ENCODE measurements at places on chromosomes 5 and 9.
A peak's percentile ranks its signal among the peaks of the same experiment; 100 is the strongest.

DNA sequence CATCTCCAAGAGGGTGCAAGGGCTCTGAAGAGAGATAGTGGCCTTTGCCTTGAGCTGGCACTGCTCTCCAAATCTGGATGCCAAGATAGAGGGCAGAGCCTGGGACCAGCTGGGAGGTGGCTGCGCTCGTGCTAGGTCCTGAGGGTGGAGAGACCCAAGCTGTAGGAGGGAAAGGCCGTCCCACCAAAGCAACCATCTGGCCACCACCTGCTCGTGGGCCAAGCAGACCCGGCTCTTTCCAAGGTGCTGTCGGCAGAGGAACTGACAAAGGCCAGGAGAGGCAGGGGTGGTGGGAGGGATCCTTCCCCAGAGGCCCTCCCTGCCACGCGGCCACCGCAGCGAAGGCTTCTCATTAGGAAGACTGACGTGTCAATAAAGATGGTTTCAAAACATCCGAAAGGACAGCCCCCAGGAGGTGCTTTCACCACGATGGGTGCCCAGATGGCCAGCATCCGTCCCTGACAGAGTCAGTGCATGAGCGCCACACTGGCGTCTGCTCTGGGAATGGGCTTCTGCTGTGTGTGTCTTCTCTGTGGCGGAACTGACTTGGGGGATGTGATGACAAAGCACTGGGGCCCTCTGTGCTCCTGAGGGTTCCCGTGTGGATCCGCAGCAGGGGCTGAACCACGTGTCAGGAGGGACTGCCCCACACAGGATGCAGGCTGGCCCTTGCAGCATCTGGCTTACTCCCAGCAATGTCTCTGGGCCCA lies 213.5 kb downstream of the FANCC start:
- DNase-seq, result no peak

DNA sequence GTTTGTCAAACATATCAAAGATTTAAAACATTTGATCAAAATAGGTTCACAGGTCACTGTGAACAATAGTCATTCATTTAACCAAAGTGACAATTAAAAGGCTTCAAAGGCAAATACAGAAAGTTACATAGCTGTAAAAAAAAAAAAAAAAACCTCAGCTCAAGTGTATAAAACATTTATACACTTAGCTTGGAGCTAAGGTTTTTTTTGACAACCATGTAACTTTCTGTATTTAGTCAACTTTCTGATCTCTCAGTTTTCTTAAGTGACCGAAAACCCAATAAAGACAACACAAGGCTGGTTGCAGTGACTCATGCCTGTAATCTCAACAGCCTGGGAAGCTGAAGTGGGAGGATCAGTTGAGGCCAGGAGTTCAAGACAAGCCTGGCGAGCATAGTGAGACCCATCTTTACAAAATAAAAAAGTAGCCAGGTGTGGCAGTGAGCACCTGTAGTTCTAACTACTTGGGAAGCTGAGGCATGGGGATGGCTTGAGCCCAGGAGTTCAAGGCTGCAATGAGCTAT lies 16.4 kb upstream of the UBTD2 start:
- peak; percentile 54 for DNase-seq

DNA sequence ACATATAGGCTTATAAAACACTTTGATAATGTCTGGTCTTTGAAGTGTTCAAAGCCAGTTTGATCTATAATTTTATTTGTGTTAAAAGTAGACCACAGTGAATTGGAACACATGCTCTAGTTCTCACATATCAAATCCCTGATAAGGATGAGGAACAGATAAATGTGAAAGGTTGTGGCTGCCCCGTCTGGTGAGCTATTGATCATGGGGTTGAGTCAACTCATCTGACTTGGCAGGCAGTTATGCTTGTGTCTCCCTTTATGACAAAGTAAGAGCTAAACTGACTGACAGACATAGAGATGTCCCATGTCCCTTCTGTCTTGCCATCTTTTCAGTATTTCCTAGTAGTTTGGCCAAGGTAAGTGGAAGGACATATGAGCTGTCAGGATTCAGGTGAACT lies 2.9 kb upstream of the ERMP1 start:
- DNase-seq, result no peak

DNA sequence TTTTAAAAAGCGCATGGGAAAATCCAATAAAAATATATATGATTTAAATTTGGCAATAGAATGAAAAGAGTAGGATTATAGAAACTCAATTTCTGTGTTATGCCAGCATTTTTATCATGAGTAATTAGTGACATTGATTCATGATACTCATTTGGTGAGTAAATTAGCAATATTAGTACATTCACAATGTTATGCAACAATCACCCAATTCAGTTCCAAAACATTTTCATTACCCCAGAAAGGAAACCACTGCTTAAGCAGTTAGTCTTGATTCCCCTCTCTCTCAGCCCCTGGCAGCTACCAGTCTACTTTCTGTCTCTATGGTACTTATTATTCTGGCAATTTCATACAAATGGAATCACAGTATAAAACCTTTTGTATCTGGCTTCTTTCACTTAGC lies 27.0 kb downstream of the OSMR start:
- peak; percentile 34 for DNase-seq

GRCh38 chr9:83596899-83597504 lies 25.9 kb upstream of the IDNK start:
- DNase-seq, result peak; percentile 38

- no peak for DNase-seq
These were observed 627.2 kb downstream of the ISL1 start for GRCh38 chr5:52010454-52010853.

DNA sequence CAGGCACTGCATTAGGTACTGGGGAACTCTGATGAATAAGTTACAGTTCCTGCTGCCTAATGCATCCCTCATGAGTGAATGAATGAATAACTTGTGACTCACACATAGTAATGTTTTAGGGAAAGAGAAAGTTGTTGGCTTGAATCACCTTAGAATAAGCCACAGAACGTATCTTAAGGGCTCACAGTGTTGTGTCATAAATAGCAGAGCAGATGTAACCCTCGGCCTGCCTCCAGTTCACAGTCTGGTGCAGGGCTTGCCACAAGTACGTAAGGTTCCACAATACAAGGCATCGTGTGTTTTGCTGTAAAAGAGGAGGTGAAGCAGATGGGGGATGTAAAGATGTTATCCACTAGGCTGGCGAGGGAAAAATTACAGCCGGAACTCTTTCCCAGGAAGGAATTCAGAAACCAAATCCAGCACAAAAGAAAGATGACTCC lies 218.7 kb downstream of the TRPM3 start:
- DNase-seq, result peak; percentile 97

DNA sequence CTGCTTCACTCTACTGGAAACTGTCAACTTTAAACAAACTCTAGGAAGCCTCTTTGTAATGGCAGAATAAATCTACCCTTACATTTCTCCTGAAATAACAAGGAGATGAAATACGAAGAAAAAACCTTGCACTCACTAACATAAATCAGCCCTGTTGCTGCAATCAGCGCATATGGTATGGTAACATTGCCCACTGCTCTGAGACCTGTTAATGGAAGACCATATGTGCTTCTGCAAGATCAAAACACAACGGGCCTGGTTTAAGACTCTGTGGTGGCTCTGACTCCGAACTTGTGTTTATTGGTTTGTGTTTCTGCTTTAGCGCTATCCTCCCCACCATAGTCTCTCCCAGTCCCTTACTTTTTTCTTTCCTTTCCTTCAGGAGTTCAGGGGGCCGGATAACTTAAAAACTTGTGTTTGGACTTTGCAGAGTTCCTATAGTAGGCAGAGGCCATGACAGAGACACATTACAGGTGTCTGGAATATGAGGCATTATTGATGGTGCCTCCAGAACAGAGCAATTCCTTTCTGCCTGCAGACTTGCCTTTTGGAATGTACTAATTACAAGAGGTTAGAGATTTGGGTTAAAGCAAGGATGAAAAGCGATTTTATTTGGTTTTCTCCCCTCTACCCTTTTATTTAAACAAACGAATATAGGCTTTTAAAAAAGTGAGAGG lies 110.8 kb downstream of the PSAT1 start:
- no peak for DNase-seq

DNA sequence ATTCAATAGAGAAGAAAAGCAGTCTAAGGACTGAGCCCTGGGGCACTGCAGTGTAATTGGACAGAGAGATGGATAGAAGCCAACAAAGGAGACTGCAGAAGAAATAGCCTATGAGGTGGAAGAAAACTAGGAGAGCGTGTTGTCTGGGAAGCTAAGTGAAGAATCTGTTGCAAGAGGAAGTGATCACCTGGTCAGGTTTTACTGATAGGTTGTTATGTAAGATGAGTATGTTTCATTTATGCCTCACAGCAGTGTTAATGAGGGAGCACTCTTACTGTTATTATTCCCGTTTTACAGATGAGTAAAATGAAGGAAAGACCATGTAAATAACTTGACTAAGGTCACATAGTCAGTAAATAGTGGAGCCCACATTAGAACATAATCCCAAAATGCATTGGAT lies 80.0 kb upstream of the GRHPR start:
- DNase-seq, result no peak

DNA sequence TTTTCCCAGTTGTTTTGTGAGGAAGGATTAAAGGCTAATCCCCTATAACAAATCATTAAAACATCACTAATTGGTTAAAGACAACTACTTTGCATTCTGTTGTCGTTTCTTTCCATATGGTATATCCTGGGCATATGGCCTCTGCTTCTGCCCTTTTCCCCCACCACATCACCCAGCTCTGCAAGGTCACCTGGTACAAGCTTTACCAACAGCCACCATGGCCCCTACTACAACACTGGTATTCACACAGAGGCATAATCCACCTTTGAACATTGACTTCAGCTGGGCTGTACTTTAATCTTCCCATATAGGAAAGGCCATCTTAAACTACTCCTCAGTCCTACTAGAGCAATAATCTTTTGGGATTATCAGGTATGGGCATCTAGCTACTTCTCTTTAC lies 866.1 kb downstream of the TLE4 start:
- no peak for DNase-seq

- no peak for DNase-seq
These were observed 35.1 kb downstream of the TDRD7 start for GRCh38 chr9:97447001-97447400.

DNA sequence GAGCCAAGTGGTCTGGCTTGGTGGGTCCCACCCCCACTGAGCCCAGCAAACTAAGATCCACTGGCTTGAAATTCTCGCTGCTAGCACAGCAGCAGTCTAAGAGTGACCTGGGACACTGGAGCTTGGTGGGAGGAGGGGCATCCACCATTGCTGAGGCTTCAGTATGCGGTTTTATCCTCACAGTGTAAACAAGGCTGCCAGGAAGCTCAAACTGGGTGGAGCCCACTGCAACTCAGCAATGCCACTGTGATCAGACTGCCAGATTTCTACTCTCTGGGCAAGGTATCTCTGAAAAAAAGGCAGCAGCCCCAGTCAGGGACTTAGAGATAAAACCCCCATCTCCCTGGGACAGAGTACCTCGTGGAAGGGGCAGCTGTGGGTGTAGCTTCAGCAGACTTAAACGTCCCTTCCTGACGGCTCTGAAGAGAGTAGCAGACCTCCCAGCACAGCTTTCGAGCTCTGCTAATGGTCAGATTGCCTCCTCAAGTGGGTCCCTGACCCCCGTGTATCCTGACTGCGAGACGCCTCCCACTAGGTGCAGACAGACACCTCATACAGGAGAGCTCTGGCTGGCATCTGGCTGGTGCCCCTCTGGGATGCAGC lies 18.2 kb upstream of the STK32A start:
- peak; percentile 5 for DNase-seq

DNA sequence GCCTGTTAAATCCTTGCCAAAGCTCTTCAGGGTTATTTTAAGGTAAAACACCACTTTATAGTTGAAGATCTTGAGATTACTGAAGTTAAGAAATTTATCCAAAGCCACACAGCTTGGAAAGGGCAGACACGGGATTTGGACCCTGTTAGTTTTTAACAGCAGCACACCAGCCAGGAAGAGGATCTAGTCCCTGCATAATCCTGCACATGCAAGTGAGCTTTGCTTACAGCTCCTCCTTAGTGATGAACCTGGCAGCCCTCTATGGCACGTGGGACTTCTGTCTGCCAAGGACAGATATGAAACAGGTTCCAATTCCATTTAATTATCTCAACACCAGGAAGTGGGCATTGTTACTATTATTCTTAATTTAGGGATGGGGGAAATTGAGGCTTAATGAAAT lies 108.7 kb downstream of the TRIM32 start:
- no peak for DNase-seq

DNA sequence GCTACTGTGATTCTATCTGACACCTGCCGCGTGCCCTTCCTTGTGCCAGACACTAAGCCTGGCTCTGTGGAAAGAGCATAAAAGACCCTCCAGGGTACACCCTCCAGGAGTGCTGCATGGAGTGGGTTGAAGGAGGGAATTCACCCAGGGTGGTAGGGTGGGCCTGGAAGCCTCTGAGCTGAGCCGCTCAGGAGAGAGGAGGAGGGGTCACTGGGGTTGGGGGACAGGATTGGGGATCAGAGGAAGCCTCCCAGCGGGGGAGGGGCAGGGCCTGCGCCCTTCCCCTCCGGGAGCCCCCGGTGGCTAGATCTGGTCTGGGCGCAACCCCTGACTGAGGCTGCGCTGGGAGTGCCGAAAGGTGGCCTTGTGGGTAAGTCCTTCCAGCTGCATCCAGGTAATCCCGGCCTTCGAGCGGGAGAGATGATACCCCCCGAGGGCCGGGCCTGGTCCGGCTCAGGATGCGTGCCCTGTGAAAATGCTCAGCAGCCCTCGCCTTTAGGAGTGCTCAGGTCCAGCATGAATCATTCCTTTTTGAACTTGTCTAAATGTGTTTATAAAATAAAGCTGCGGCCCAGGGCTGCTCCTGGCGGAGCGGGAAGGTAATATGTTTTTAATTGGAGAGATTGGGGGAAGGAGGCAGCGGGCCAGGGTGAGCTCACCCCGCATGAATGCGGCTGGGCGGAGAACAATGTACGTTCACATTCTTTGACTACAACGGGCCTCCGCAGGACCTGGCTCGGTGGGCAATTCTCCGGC lies 118.1 kb upstream of the SMIM23 start:
- DNase-seq, result peak; percentile 91

GRCh38 chr5:93746406-93747056 lies 5.1 kb upstream of the POU5F2 start:
- DNase-seq, result peak; percentile 73

DNA sequence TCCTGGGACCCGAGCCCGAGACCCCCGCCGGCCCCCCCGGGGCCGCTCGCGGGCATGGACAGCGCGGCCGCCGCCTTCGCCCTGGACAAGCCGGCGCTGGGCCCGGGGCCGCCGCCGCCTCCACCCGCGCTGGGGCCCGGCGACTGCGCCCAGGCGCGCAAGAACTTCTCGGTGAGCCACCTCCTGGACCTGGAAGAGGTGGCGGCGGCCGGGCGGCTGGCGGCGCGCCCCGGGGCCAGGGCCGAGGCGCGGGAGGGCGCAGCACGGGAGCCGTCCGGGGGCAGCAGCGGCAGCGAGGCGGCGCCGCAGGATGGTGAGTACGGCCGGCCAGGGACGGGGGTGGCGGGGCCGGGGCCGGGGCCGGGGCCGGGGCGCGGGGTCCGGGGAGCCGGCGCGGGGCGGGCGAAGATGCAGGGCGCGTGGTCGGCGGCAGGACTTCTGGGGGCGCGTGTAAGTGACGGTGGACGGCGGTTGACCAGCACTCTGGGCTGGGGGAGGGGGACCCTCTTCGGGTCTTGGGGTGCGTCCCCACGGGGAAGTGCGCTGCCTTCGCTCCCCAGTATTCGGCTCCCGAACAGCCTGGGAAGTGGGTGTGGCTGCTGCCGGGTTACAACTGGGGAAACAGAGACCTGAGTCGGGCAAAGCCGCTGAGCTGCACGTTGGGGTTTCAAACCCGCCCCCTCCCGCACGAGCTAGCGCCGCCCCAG lies 520 bp downstream of the PRRX2 start:
- DNase-seq, result peak; percentile 64

GRCh38 chr5:87147441-87147840 lies 120.2 kb upstream of the RASA1 start:
- DNase-seq, result peak; percentile 39

Data from GM23248 (cell line).